ENCODE measurements at places on chromosomes 5 and 9.

- DNase-seq = no peak
These were observed 71.9 kb downstream of the MFAP3 start for GRCh38 chr5:154110716-154111115.

GRCh38 chr5:176418251-176418650 is 1.9 kb upstream of the CLTB start:
- no peak for DNase-seq

DNA sequence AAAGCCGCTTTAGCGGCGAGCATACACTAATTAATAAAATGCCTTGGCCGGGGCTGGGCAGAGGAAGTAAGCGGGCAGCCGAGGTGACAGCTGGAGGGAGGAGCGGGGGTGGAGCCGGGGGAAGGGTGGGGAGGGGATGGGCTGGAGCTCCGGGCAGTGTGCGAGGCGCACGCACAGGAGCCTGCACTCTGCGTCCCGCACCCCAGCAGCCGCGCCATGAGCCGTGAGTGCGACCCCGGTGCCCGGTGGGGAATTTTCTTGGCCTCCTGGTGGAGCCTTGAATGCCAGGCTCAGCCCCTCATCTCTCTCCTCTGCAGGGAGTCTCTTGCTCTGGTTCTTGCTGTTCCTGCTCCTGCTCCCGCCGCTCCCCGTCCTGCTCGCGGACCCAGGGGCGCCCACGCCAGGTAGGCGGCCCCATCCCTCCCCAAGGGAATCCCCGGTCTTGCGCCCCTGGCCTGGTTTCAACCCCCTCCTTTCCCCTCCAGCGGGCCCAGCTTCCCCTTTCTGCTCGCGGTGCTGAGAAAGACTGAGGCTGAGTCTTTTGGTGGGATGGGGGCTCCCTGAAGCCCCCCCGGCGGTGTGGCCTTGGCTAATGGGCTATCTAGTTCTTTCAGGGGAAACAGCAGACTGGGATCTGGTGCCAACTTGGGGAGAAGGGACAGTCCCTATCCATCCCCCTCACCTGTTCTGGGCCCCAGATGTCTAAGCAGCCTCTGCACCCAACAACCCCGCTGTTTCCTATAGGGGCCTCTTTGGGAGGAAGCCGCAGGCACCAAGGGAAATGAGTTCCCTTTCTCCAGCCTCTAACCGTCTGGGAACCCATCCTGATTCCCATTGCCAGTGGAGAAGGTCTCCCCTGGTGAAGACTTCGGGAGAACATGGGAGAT is at the start of gene PTGS1:
PTGS1 (plus strand) TSS at position 156 of the 887 bp plus-strand sequence; CDS start at position 217, 61 bp downstream.
- DNase-seq = peak; percentile 38

- no peak for DNase-seq
These were observed 68.6 kb upstream of the MAST4 start for GRCh38 chr5:66527478-66528035.

DNA sequence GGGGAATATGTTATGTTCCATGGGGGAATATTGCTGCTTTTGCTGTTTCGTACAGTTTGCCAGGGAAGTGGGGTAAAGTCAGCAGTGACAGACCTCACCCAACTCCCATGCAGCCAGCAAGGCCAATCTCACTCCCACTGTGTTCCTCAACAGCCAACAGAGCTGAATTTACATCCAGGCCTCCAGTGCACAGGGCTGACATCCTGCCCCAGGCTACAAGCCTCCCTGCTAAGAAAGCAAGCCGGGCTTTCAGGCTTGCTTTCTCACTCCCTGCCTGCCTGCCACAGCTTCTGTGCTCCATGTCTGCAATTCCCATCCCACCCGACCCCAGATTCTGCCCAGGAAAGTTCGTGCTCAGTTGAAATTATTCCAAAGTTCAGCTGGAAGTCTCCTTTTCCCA is 25.5 kb upstream of the SNCAIP start:
- no peak for DNase-seq

DNA sequence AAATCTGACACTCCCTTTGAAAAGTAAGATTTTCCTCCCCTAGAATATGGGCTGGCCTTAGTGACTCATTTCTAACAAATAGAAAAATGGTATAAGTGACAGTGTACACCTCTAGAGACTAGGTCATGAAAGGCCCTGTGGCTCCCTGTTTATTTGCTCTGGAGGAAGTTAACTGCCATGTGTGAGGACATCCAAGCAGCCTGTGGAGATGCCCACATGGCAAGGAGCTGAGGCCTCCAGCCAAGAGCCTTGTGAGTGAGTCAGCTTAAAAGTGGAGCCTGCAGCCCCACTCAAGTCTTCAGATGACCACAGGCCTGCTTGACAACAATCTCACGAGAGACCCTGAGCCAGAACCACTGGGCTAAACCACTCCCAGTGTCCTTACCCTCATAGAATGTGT is 128.1 kb upstream of the LHFPL2 start:
- DNase-seq = no peak

DNA sequence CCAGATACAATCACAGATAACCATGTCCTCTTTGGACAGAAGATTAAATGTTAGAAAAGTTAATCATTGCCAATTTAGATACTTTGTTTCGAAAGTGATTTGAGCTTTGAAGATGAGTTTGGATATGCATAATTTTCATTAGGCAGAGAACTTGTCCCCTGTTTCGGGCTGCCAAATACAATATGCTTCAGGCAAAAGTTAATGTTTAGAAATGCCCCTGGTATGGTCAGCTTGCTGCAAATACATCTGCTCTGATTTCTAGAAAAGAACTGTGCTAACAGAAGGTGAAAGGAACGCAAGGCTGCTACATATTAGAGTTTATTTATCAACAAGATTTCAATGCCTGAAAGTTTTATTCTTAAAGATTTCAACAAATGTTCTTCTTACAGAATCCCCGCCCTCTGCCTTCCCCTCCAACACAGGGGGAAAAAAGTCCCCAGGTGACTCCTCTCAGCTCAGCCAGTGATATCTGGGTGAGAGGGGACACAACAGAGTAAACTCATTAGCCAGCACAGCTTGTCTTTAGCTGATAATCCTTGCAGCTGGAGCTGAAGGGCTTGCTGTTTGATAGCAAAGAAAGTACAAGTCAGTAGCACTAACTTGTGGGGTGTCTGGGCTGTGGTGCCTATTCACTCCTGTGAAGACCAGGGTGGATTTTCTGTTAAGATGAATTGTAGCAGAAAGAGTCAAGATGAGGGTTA is 435.7 kb downstream of the DMAC1 start:
- no peak for DNase-seq

- peak; percentile 73 for DNase-seq
These were observed 6.9 kb upstream of the NDUFB6 start for GRCh38 chr9:32579706-32580331.

DNA sequence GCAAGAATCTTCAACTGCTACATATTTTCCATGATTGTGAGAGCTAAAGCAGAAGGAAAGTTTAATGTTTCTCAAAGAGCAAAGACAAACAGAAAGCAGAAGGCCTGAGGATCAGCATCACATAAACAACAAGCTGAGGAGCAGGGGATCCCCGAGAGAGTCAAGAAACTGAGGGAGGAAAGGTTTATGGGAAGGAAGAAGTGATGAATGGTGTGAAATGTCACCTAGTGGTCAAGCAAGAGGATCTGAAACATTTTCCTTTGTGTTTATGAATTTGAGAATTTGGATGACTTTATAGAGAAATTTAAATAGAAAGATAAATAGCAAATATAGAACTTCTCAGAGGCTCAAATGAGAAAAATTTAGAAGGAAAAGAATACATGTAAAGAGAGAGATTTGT is 481.9 kb downstream of the CHSY3 start:
- no peak for DNase-seq

- no peak for DNase-seq
These were observed 263.9 kb downstream of the SAXO1 start for GRCh38 chr9:18768951-18769622.

DNA sequence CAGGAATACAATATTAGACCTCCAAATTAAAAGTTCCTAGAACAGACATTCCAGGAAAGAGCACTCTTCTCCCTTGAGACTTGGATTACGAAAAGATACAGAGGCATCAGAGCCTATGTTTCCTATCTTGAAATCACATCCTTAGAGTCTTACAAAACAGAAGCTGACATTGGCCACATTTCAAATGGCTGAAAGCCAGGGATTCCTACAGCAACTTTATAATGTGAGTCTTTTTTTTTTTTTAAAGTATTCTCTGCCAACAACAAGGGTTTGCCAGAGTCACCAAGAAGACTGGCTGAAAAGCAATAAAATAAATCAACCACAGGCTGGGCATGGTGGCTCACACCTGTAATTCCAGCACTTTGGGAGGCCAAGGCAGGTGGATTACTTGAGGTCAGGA is 63.1 kb downstream of the TRPM6 start:
- DNase-seq = no peak

- no peak for DNase-seq
These were observed 2.2 kb downstream of the ABHD17B start for GRCh38 chr9:71908825-71909224.

GRCh38 chr5:171264843-171265242 is 44.2 kb upstream of the TLX3 start:
- no peak for DNase-seq

DNA sequence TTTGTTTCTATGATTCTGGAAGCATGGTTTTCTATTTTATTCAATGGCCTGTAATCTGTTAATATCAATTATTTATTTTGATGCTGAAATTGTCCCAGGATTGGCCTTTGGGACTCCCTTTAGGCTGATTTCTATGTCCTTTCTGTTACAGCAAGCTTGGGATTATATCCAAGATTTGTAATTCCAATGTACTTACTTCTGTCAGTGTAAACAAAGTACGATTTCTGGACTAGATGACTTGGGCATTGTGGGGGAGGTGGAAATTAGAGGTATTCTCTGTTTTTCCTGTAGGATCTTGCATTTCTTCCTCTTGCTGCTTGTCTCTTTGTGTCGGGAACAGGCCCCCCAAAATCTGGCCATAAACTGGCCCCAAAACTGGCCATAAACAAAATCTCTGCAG is 3.7 kb downstream of the PCDHGA12 start:
- no peak for DNase-seq

DNA sequence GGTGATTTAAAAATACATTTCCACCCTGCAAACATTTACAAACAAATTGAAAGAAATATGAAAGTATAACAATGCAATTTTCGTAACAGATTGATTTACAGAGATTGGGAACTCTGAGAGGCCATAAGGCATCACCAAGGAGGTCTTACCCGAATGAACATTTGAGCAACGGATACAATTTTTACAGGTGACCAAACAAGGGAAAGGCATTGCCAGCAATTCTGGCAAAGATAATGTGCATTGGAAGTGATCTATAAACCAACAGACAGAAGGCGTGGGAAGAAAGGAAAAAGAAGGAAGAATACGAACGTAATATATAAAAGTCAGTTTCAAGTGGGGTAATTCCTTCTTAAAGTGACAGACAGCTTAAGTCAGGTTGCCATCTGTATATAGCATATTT is 295.9 kb downstream of the CDH12 start:
- DNase-seq = no peak

GRCh38 chr9:134154262-134154701 is 10.1 kb downstream of the RNU6ATAC start:
- DNase-seq = no peak

- DNase-seq = no peak
These were observed 3.4 kb upstream of the GALNT12 start for GRCh38 chr9:98804083-98804482.

DNA sequence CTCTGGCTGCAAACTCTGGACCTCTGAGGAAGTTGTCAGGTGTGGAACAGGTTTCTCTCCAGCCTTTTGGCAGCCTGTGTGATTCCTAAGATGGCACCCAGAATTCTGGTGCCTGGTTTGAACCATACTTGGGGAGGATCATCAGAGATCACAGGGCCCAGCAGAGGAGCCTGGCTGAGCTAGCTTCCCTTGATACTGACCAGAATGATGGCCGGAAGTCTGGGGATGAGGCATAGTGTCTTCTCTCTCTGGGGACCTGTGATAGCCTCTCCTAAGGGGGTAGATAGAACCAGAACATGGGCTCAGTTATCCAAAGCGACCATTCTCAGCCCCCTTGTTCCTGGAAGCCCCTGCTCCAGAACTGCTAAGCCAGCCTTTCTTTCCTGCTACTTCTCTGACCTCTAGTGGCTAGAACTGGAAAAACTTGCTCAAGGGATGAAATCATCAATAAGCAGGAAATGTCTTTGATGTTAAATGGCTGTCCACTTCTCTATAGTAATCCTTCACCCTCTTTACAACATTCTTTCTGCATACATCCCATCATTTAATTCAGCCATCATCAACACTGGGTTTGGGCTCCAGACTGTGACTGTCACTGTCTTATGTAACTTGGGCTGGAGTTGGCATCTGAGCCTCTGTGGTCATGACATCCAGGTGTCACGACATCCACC is 55.1 kb downstream of the C9orf152 start:
- DNase-seq = no peak

GRCh38 chr5:113204525-113205161 is 228.0 kb downstream of the DCP2 start:
- DNase-seq = peak; percentile 43

GRCh38 chr5:178399701-178400095 is 167.1 kb upstream of the PHYKPL start:
- DNase-seq = no peak

DNA sequence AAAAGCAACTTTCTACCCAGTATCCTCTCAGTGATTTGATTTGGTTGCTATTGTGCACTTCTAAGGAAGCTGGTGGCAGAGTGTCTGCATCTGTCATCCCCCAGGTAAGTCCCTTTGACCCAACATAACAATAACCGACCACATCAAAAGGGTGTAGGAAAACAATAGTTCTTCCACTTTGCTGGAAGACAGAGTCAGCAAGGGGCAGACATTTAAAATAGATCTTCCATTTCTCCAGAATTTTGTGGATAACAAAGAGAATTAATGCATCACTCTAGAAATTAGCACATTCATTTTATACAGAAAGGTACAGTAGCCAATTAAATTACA is 177.5 kb downstream of the EBF1 start:
- DNase-seq = no peak

- DNase-seq = no peak
These were observed 90.7 kb upstream of the IL12B start for GRCh38 chr5:159420940-159421339.

DNA sequence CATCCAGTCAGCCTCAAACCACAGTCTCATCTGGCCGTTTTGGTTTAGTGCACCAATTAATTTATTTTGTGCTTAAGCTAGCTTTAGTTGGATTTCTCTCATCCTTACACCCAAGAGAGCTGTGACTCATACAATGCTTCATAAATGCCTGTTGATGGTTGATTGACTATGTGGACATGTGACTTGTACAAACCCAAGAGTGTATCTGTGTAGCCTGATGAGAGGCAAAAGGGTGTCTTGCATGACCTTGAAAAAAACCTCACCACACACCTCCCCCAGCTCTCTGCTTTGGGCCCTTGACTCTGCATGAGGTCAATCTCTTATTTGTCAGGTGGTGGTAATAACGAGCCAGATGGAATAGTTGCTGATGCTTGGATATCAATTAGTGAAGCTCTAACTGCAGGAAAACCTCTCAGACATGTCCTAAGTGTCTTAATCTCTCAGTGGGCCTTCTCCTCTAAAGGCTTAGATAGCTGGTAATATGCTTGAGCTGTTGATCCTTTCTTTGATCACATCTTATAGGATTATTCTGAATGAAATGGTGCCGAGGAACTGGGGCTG is 10.6 kb upstream of the GLRA1 start:
- DNase-seq = no peak

GRCh38 chr5:34576891-34577666 is 79.0 kb upstream of the RAI14 start:
- no peak for DNase-seq

GRCh38 chr5:76022611-76023010 is 60.6 kb upstream of the SV2C start:
- DNase-seq = no peak

- DNase-seq = no peak
These were observed 41.6 kb upstream of the CD180 start for GRCh38 chr5:67238191-67238590.

- DNase-seq = no peak
These were observed 237.5 kb downstream of the CD180 start for GRCh38 chr5:66958980-66959641.

All from mucosa of gallbladder (tissue), 1 donor.